CD4-positive, alpha-beta T cell treated with Interleukin-6 for 4 hours (primary cell): ENCODE measurements at places on chromosomes 7 and 10.

DNA sequence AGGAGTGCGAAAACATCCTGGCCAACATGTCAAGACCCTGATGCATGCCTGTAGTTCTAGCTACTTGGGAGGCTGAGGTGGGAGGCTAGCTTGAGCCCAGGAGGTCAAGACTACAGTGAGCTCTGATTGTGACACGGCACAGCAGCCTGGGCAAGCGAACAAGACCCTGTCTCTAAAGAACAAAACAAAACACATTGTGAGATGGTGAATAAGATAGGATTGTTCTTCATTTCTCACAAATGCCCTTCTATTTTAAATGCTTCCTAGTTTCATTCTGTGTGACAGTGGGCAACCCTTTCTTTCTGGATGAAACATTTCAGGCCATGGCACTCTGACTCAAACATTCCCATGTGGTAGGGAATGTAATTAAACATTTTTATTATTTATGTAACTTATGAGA, 13.5 kb downstream of the EFCAB10 start:
- DNase-seq = no peak

- DNase-seq = no peak
Measured at GRCh38 chr10:36097696-36098095, 455.6 kb upstream of the FZD8 start.

DNA sequence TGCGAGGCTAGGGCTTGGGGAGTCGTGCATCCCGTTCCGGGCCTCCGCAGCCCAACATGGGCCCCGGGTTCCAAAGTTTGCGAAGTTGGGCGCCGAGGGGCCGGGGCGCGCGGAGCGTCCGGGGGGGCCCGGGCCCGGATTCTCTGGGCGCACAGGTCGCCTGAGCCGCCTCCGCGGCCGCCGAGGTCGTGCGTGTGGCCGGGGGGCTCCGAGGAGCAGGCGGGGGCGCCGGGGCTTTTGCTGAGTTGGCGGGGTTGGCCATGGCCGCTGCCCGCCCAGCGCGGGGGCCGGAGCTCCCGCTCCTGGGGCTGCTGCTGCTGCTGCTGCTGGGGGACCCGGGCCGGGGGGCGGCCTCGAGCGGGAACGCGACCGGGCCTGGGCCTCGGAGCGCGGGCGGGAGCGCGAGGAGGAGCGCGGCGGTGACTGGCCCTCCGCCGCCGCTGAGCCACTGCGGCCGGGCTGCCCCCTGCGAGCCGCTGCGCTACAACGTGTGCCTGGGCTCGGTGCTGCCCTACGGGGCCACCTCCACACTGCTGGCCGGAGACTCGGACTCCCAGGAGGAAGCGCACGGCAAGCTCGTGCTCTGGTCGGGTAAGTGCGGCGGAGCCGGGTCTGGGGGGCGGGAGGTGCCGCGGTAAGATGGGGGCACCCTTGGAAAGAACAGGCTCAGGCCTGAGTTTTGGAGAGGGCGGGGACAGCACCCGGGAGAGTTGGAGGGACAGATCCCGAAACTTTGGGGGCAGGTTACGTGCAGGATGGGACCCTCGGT, 643 bp downstream of the SMO start:
- DNase-seq = no peak

- DNase-seq = peak; percentile 57
Measured at GRCh38 chr7:134693256-134693655, 46.6 kb downstream of the BPGM start.

DNA sequence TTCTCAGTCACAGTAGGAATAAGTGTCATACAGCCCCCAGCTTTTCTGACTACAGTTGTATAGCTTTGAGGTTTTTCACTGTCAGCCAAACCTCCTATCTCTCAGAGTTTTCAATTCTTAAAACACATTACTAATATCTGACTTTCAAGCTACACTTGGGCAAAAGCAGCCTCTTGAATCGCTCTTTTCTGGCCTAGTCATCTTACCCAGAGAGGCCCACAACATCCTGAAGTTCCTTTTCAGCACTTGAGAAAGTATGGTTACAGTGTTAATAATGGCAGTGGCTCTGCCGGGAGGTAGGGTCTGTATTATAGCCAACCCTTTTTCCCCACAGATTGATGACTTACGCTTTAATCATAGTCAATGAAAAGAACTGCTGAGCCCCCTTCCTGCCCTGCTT, 181.0 kb downstream of the LRRC4 start:
- no peak for DNase-seq

GRCh38 chr7:117807676-117808075, 65.6 kb downstream of the CTTNBP2 start:
- DNase-seq = no peak

DNA sequence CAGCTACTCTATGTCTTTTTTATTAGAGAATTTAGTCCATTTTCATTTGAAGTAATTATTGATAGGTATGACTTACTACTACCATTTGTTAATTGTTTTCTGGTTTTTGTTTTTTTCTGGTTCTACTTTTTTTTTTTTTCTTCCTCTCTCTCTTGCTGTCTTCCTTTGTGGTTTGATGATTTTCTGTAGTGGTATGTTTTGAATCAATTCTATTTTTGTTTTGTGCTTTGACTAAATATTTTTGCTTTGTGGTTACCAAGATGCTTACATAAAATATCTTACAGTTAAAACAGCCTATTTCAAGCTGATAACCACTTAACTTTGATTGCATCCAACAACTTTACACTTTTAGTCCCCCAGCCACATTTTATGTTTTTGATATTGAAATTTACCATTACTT, 3.3 kb upstream of the OR2F2 start:
- DNase-seq = no peak
